ENCODE measurements at places on chromosomes 3 and 15.

- DNase-seq = no peak
Measured at GRCh38 chr3:147132168-147132567, 274.2 kb downstream of the ZIC4 start.

GRCh38 chr3:59995563-59995962 is 945.7 kb upstream of the CFAP20DC start:
- no peak for DNase-seq

DNA sequence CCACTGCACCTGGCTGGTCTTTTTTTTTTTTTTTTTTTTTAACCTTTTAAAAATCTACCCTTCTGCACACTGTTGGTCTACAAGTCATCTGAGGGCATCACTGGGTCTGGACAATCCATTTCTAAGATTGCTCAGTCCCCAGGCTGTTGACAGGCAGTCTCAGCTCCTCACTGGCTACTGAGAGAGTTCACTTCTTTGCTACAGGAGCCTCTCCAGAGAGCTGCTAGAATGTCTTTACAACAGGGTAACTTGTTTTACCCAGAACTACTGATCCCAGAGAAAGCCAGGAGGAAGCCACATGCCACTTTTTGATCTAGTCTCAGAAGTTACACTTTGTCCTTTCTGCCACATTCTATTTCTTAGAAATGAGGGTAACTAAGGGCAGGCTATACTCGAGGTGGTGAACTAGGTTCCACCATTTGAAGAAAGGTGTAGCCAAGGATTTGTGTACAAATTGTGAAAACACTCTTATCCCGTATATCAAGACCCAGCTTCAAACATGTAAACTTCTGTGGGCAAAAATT is 5.7 kb upstream of the CCNB2 start:
- DNase-seq = no peak

DNA sequence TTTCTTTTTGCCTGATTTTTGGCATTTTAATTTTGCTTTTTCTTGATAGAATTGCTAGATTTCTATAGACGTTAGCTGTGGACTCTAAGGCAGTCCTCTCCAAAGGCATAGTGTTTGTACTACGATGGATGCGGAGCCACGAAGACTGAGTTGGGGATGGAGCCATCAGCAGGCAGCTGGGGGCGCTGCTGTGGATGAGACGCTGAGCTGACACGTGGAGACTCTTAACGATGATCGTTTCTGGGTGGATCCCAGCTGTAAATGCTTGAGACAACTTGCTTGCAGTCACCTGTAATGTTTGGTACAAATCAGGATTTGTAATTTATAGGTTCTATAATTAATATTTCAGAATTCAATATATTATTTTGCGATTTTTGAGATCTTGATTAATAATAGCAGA is 13.3 kb upstream of the PPP1R2 start:
- peak; percentile 59 for DNase-seq

DNA sequence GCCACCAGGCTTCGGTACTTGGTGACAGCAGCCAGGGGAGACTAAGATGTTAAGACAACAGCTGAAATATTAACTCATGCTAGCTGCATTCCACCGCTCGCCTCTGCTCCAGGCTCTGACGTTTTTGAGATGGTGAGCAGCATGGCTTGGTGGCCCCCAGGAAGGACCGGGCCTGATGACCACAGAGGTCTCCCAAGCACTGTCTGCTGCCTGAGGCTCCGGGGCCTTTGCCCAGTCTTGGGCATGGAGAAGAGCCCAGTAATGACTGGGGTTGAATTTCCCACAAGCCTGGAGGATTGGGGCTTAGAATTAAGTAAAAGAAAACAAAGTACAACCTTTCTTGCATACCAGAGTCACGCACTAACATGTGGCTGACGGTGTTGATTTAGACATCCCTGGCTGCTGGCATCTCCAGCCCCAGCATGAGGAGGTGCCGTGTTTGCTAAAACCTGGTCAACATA is 243.6 kb upstream of the LYSMD4 start:
- peak; percentile 26 for DNase-seq

GRCh38 chr15:80619680-80620079 is 75.4 kb upstream of the ABHD17C start:
- no peak for DNase-seq

DNA sequence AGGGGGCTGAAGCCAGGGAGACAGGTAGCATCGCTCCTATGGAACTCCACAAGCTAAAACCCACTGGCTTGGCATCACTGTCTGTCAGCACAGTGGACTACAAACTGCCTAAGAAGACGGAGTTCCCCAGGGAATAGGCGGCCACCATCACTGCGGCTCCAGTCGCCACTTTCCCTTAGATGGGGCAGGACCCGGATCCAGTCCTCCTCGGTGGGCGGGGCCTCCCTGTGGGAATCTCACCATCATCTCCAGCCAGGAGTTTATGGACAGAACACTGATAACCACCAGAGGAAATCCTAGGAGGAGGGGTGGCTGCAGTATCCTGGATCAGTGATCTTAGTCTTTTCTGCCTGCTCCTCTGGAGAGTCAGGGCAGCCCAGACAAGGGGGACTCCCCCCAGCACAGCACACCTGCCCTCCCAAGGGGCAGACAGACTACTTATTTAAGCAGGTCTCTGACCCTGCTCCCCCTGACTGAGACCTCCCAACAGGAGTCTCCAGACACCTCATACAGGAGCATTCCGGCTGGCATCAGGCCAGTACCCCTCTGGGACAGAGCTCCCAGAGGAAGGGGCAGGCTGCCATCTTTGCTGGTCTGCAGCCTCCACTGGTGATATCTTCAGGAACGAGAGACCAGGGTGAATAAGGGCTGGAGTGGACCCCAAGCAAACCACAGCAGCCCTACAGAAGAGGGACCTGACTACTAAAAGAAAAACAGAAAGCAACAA is 435.6 kb upstream of the RASGRP1 start:
- DNase-seq = no peak

DNA sequence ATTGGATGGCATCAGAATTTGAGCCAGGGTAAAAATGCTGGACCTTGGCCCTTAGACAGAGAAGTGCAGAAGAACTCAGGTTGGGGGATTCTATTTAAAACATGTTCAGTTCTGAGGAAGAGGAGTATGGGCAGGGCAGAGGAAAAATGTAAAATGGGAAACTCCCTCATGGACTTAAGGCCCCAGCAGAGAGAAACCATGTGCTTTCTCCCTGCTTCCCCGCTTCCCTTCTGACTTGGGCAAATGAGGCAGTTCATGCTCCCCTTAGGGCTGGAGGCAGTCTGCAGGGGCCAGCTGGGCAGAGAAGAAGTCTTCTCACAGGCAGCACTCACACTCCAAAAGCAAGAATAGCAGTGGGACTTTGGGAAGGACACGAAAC is 9.9 kb upstream of the NUDT16 start:
- no peak for DNase-seq

DNA sequence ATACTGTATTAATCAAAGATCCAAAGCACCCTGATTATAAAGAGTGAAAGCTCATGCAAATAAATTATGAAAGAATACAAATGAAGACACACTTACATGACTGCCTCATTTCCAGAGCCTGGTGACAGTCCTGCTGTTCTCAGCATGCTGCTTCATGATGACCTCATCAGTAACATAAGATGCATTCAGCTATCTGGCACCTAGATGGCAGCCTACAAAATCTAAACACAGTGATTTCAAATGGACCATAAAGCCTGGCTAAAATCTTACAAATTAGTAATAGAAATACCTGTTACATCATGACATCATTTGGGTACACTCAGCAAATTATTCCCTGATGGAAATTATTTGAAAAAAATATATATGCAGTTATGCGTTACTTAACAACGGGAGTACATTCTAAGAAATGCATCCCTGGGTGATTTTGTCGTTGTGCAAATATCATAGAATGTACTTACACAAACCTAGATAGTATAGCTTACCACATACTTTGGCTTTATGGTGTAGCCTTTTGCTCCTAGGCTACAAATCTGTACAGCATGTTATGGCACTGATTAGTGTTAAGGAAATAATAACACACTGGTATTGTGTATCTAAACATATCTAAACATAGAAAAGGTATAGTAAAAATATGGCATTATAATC is 207.2 kb downstream of the EPHA3 start:
- peak; percentile 35 for DNase-seq

- no peak for DNase-seq
Measured at GRCh38 chr3:190521998-190522397, 8.1 kb downstream of the IL1RAP start.

DNA sequence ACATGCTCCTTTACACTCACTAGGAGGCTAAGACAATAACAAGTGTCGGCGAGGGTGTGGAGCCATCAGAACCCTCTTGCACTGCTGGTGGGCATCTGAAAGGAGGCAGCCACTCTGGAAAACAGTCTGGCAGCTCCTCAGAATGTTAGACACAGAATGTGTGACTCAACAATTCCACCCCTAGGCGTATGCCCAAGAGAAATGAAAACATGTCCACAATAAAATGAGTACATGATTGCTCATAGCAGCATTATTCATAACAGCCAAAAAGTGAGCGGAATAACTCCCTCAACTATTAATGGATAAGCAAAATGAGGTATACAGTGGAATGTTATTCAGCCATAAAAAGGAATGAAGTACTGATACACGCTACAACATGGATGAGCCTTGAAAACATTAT is 57.8 kb downstream of the WNT7A start:
- DNase-seq = no peak

DNA sequence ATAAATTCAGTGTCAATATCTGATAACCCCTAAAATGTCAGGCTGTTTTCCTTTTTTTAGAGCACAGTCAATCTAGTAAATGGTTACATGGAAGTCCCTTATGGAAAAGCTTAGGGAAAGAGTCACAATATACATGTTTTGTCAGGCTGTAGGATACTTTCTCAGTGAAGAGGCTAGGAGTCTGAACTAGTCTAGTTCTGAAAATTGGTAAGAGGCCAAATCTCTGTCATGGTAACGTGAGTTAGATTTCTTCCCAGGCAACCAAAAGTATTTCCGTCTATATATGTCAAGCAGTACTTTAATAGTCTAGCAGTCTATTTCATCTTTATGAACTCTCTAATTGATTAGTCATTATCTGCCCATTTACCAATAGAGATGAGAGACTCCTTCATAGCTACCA is 215.9 kb upstream of the LRRC3B start:
- DNase-seq = no peak

DNA sequence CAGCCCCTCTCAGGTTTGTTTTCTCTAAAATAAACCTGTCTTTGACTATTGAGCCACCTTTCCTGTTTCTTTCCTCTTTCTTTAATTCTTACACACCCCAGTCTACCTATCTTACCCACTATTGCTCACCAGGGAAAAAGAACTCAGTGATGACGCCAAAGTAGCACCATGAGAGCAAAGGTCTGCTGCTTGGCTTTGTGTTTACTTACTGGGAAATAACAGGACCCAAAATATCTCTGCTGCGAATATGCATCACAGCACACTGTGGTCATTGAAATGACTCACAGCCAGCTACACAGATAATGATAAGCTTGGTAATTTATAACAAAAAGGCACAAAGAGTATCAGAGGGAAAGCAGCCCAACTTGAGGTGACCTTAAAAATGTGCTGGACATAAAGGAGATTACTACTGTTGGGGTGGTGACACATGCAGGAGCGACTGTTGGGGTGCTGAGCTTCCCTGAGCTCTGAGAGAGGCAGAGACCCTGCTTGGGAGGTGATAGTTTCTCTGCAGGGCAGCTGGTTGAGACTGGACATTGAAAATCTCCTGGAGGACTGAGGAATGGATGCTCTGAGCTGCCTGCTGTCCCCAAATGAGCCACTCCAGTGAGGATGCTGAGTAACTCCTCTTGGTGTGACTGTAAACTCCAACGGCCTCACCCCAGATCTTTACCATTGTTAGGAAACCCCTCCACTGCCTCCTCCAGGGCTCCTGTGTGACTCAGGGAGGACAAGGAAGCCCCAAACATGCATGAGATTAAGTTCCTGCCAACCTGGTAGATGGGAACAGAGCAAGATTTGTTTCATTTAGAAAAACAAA is 14.5 kb downstream of the EFCAB12 start:
- DNase-seq = peak; percentile 86

- no peak for DNase-seq
Measured at GRCh38 chr3:119492128-119492527, 6.2 kb upstream of the TIMMDC1 start.

- DNase-seq = peak; percentile 2
Measured at GRCh38 chr3:159616234-159616825, 372.3 kb upstream of the IL12A start.

DNA sequence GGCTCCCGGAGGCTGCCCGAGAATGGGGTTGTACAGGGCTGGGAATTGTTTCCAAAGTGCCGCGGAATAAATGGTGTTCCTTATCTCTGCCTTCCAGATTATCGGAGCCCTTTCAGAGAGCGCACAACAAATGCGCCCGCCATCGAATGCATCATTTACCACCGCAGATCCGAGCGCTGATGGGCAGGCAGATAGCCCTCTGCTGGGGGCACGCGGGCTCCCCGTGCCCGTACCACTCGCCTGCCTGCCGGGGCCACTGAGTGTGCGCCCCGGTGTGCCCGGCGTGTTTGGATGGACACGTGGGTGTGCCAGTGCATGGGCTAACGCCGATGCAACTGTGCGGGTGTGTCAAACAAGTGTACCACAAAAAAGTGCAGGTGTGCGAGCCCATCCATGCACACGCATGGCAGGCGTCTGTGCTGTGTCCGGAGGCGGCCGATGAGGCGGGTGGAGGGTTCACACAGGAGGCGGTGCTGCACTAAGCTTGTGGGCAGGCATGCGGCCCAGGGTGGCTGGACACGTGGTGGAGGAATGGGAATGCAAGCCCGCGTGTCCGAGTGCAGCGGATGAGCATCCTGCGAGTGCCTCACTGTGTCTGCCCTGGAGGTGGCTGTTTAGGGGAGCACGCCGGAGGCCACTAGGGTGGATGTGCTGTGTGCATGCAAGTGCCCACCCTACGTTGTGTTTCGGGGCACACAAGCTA is 3.8 kb upstream of the GATA2 start:
- DNase-seq = peak; percentile 56

DNA sequence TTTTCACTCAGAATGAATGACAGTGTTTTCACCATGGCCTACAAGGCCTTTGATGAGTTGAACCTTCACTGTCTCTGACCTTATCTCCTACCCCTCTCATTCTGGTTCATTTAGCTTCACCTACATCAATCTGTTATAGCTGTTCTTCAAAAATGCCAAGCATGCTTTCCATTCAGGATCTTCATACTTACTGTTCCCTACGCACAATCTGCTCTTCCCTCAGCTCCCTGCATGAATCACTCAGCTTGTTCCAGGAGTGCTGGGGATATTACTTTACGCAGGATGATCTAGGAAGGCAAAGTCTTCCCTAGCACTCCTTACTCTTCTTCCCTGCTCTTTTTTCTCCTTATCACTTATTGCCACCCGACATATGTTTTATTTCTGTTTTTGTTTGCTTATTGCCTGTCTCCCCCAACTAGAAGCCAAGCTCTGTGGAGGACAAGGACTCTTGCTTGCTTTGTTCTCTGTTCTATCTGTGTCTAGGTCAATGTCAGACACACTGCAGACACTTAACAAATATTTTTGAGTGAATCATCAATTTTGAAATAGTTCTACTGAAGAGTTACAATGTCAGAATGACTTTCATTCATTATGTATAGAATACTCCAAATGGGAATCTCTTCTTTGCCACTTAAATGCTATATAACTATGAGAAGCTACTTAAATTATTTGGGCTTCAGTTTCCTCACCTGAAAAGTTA is 238.3 kb upstream of the FEZF2 start:
- no peak for DNase-seq

Data from hematopoietic multipotent progenitor cell treated with erythropoietin and hydrocortisone succinate and interleukin-3 and kit ligand, for 4 days (in vitro differentiated cells).